ENCODE measurements at places on chromosomes 13 and 19. TPM values are rescaled to one million over a fixed set of nuclear protein-coding genes. Genes with fewer than 3 reads are reported as not detected.

DNA sequence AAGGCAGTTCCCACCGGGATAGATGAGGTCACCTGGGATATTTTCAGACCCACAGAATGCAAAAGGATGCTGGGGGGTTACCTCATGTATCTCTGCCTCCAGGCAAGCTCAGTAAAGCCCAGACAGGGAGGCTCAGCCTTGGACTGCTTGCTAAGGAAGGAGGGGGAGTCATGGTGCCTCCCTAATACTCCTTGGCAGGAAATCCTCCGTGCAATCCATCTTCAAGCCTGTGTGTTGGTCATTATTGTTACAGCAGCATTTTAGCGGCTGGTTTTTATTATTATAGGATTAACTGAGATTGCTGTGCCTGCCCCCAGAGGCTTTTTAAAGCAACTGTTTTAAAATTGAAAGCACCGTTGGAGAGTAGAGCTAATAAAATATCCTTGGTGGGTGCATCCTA, 188.5 kb upstream of the UBL3 start:
- H3K27ac ChIP-seq: no peak overlapping the region
- no peaks in the 10 kb centered on the region for H3K27me3 ChIP-seq
- H3K4me1 ChIP-seq: no peaks in the 10 kb centered on the region
- no peaks in the 10 kb centered on the region for H3K36me3 ChIP-seq

Gene MYADM
- 12.3 TPM for total RNA-seq

GRCh38 chr13:65638572-65639168, 1591.5 kb downstream of the PCDH9 start:
- no peak overlapping the region for H3K4me3 ChIP-seq
- no peaks in the 10 kb centered on the region for H3K4me1 ChIP-seq
- H3K36me3 ChIP-seq: no peaks in the 10 kb centered on the region
- DNase-seq: no peak
- H3K27me3 ChIP-seq: no peaks in the 10 kb centered on the region

DNA sequence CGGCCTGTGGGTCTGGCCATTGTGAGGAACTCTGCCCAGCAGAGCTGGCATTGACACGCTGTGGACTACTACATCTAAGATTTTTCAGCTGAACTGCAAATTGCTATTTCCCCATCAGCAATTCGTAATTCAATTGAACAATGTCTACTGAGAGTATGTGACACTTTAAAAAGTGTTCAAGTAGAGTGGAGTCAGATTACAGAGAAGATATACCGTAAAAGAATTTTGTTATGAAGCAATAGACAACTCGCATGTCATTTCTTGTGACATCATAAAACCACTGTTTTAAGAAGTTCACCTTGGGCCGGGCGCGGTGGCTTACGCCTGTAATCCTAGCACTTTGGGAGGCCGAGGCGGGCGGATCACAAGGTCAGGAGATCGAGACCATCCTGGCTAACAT, 32.5 kb upstream of the C1QTNF9 start:
- H3K4me1 ChIP-seq: peaks cover 11% of the 10 kb centered on the region
- H3K36me3 ChIP-seq: no peaks in the 10 kb centered on the region
- H3K27ac ChIP-seq: no peak overlapping the region
- H3K27me3 ChIP-seq: no peaks in the 10 kb centered on the region
- no peak for DNase-seq

DNA sequence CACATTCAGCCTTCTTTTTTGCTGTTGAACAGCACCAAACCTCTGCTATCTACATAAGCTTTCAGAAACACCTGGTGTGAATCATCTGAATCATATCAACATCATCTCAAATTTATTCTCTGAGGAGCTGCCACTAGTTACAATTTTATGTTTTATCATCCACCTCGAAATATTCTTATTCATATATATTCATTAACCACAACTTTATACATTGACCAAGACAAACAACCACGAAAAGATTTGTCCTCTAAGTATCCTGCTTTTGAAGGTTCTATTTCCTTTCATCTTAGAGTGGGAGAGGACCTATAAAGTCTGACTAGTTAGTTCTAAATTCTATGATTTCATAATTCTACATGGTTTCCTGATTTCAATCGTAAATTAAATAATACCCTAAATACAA, 18.9 kb downstream of the ESD start:
- H3K27ac ChIP-seq: no peak overlapping the region
- H3K27me3 ChIP-seq: no peaks in the 10 kb centered on the region
- H3K36me3 ChIP-seq: peaks cover 78% of the 10 kb centered on the region
- no peaks in the 10 kb centered on the region for H3K4me1 ChIP-seq
- no peak for DNase-seq
- H3K4me3 ChIP-seq: no peak overlapping the region

DNA sequence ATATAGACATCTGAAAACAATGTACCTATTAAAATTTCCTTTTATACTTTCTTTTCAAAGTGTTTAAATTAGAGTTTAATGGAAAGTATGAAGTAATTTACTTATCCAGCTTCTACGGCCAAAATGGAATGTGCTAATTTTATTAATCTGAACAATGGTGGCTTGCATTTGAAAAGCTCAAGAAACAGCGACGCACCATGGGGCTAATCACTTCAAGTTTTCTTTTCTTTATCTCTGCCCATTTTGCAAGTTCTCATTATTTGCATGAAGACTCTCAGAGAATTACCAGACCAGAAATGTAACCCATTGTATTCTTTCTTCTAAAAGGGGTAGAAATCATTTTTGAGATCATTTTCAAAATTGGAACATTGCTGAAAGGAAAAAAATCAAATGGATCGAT, 204.0 kb upstream of the STARD13 start:
- H3K4me3 ChIP-seq: no peak overlapping the region
- no peaks in the 10 kb centered on the region for H3K27me3 ChIP-seq
- no peak overlapping the region for H3K27ac ChIP-seq
- H3K36me3 ChIP-seq: no peaks in the 10 kb centered on the region
- no peak for DNase-seq
- H3K4me1 ChIP-seq: no peaks in the 10 kb centered on the region

- no peak for DNase-seq
- H3K27ac ChIP-seq: no peak overlapping the region
- no peaks in the 10 kb centered on the region for H3K36me3 ChIP-seq
- H3K4me1 ChIP-seq: peaks cover under 1% of the 10 kb centered on the region
- H3K4me3 ChIP-seq: no peak overlapping the region
- H3K27me3 ChIP-seq: no peaks in the 10 kb centered on the region
Measured at GRCh38 chr19:49859682-49860335, 7.6 kb downstream of the PNKP start.

Gene PABPC3
- total RNA-seq: not detected

DNA sequence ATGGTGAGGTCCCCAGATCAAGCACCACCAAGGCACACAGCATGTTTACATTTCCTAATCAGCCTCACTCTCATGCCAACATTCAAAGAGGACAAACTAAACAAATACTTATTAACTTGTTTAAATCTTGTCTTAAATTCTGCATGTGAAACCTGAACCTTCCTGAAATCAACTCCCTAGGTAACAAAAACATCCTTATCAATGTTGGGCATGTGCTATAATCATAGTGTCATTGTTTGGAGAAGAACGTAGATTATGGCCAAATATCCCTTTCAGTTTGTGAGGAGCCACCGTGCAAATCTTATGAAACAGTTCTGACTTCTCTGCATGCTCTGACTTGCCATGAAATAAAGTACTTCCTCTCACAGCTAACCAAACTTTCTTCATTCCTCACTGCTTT, 123.8 kb downstream of the NDFIP2 start:
- DNase-seq: no peak
- no peaks in the 10 kb centered on the region for H3K27me3 ChIP-seq
- H3K27ac ChIP-seq: no peak overlapping the region
- no peak overlapping the region for H3K4me3 ChIP-seq
- no peaks in the 10 kb centered on the region for H3K4me1 ChIP-seq
- H3K36me3 ChIP-seq: no peaks in the 10 kb centered on the region

DNA sequence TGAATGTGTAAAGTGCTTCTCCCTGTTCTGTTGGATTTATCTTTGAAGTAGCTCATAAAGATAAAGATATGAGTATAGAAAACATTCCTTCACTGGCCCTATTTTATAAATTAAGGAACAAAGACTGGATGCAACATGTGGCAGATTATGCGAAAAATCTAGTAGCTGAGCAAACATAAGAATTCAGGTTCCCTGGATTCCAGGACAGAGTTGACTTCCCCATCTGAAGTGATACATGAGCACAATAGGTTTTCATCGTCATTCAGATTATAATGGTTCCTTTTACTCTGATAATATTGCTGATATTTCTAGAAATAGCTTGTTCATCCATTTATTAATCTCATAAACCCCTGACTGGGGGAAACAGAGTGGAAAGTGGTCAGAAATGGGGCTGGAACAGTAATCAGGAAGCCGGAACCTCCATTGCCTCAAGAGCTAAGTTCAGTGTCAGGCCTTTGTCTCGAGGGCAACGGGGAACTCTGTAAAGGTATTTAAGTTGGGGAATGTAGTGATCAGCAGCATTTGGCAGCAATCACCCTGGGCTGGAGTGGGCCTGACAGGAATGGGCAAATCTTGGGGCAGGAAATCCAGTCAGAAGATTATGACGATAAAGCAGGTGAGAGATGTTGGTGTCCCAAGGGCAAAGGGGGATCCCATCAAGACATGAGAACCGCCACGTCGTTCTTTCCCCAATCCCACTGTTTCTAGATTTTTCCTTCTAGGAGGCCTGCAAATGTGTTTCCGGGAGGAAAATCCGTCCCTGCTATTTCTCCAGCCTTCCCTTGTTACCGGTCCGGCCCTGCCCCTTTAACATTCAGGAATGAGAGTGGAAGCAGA, 232.5 kb upstream of the SERP2 start:
- H3K27ac ChIP-seq: peak overlapping the region; percentile 98
- DNase-seq: no peak
- no peaks in the 10 kb centered on the region for H3K27me3 ChIP-seq
- no peaks in the 10 kb centered on the region for H3K36me3 ChIP-seq
- peaks cover 21% of the 10 kb centered on the region for H3K4me1 ChIP-seq

DNA sequence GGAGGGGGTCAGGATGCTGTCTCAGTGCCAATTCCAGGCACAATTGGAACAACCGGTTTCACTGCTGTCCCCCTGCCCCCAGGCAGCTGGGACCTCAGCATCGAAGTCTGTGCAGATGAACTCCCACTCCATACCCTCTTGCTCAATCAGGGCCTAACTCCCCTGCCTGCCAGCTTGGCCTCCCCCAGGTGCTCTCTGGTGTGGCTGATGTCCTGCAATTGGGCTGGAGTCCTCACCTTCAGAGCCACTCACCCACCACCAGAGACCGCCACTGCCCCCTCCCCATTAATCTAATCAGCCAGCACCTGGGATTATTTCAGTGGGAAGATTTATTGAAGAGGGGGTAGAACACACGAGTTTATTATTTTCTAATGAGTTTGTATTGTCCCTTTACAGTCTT, 118.8 kb downstream of the MIPEP start:
- no peak overlapping the region for H3K4me3 ChIP-seq
- no peak for DNase-seq
- no peaks in the 10 kb centered on the region for H3K27me3 ChIP-seq
- no peaks in the 10 kb centered on the region for H3K4me1 ChIP-seq
- H3K36me3 ChIP-seq: no peaks in the 10 kb centered on the region

DNA sequence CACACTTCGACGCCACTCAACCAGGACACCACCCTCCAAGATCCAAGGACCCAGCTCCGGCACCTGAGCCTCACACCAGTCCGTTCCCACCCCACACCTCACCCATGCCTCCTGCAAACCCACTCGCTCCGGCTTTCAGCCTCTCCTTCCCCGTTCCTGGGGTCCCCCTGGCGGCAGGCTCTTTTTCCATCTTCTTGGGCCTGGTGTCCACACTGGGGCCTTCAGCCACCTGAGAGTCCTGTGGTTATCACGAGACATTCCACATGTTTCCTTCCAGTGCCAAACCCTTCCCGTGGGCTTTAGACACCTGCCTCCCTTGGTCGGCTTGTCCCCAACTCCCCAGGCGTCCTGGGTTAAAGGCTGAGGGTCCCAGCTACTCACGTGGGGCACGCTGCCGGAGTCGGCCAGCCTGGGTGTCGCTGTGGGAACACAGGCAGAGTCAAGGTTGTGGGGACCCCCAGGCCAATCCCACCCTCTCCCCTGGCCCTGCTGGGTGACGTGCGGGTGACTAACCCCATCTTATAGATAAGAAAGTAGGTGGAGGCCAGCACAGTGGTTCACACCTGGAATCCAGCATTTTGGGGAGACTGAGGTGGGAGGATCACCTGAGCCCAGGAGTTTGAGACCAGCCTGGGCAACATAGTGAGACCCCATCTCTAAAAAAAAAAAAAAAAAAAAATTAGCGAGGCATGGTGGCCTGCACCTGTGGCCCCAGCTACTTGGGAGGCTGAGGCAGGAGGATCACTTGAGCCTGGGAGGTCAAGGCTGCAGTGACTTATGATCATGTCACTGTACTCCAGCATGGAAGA, 1.9 kb downstream of the JSRP1 start:
- peak overlapping the region; percentile 99 for H3K27ac ChIP-seq
- no peaks in the 10 kb centered on the region for H3K27me3 ChIP-seq
- peak overlapping the region; percentile 60 for H3K4me3 ChIP-seq
- no peaks in the 10 kb centered on the region for H3K36me3 ChIP-seq
- DNase-seq: no peak

Gene STARD13
- total RNA-seq: 19.3 TPM

DNA sequence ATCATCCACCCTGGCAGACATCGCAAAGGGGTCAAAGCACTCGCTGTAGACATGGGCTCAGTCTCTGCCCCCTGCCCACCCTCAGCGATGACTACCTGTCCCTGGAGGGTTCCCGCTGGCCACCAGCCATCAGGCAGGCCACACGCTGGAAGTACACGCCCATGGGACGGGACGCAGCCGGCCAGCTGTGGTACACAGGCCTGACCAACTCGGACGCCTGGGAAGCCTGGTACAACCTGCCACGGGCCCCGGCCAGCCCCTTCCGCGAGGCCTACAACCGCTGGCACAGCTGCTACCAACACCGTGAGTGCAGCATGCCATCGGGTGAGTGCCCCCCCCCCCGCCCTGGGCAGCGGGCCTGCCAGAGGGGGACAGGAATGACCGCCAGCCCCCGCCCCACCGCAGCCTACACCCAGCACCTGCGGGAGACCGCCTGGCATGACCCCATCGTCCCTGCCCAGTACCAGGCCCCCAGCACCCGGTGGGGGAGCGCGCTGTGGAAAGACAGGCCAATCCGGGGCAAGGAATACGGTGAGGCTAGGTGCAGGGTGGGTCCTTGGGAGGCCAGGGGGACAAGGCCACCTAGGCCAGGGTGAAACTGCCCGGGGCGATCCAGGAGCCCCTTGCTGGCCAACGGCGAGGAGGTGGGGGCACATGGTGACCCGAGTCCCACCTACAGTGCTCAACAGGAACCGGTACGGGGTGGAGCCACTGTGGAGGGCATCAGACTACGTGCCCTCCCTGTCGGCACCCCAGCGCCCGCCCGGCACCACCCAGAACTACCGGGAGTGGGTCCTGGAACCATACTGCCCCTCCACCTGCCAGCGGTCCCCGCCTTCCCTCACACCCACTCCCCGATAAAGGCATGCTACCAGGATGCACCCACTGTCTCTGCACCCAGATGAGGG, 4.4 kb downstream of the TEKTIP1 start:
- no peak for DNase-seq
- H3K4me3 ChIP-seq: no peak overlapping the region
- no peaks in the 10 kb centered on the region for H3K36me3 ChIP-seq

GRCh38 chr13:35630551-35631275, 154.2 kb upstream of the MAB21L1 start:
- H3K27ac ChIP-seq: no peak overlapping the region
- no peak overlapping the region for H3K4me3 ChIP-seq
- no peaks in the 10 kb centered on the region for H3K27me3 ChIP-seq

Gene ADGRE1
- total RNA-seq: 0.13 TPM

All from gastrocnemius medialis (tissue), 4 donors.